Vagina (tissue), 2 donors: ENCODE measurements at places on chromosomes 16 and 17. TPM values are rescaled to one million over a fixed set of nuclear protein-coding genes. Genes with fewer than 3 reads are reported as not detected.

DYNLRB2 gene
- not detected for total RNA-seq

GRCh38 chr16:67528870-67529581, 397 bp downstream of the RIPOR1 start:
- DNase-seq = no peak

- no peak for DNase-seq
These were observed 151.7 kb downstream of the CBLN1 start for GRCh38 chr16:49129935-49130334.

- no peak for DNase-seq
These were observed 833 bp upstream of the BCAR1 start for GRCh38 chr16:75252049-75252864.

- DNase-seq = no peak
These were observed 70.5 kb downstream of the CFDP1 start for GRCh38 chr16:75362846-75363245.

DNA sequence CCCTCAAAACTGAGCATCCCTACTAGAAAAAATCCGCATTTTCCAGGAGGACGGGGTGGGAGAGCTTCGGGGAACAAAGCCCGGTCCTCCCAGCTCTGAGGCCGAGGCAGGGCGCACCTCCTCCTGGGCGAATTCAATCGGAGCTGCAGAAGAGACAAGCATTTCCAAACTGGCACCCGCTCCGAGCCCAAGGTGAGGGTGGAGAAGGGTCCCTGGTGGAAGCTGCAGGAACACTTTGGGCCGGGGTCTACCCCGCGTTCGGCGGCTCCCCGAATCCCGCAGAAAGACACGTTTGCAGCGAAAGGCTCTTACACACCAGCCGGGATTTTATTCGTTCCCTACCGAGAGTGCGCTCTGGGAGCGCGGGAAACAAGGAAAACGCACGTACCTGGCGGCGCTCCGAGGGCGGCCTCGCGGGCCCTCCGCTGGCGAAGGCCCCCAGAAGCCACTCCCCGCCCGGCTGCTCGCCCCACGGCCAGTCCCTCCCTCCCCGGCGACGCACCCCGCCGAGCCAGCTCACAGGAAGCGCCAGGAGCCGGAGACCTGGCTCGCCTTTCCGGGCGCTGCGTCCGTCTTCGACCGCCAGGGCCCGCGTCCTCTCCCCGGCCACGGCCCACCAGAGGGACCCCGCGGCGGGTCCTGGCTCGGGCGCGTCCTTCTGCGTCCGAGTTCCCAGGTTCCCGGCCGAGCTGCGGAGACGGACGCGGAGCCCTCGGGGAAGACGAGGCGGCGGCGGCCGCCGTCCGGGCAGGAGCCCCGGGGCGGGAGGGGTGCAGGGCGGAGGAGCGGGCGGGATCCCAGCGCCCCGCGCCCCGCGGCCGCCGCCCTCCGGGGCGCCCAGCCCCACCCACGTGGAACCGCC, 49.8 kb upstream of the BAHCC1 start:
- DNase-seq = no peak
